ENCODE measurements at places on chromosomes 6 and 20.
A peak's percentile ranks its signal among the peaks of the same experiment; 100 is the strongest.

- no peak for DNase-seq
Measured at GRCh38 chr6:27758491-27758890, 153.7 kb downstream of the OR2B2 start.

GRCh38 chr6:11328613-11329247 lies 96.3 kb upstream of the NEDD9 start:
- DNase-seq, result peak; percentile 39

GRCh38 chr6:167796192-167796981 lies 30.3 kb upstream of the AFDN start:
- DNase-seq, result no peak

DNA sequence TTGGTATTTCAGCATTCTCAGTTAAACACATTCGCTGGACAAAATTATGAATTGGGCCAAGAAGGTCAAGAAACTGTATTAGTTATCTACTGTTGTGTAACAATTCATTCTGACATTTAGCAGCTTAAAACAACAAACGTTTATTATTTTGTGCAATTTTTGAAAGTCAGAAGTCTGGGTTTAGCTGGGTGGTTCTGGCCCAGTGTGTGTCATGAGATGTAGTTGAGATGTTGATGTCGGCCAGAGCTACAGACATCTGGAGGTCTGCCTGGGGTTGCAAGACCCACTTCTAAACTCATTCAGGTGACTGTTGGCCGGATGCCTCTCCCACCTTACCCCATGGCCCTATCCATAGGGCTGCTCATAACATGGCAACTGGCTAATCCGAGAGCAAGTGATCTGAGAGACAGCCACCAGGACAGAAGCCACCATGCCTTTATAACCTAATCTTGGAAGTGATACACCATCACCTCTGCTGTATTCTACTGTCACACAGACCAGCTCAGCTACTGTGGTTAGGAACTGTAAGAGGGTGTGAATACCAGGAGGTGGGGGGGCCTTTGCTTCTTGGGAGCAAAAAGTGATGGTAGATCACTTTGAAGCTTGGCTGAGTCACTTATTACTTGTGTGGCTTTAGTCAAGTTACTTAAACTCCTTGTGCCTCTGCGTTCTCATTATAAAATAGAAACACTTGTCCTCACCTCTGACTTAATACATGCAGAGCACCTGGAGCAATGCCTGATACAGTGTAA lies 217.0 kb upstream of the MYLIP start:
- no peak for DNase-seq

GRCh38 chr6:151481786-151482185 lies 12.0 kb upstream of the CCDC170 start:
- DNase-seq, result no peak
